ENCODE measurements at places on chromosomes 16 and 17.

- DNase-seq, result no peak
Measured at GRCh38 chr17:17107891-17108431, 65.7 kb downstream of the MPRIP start.

DNA sequence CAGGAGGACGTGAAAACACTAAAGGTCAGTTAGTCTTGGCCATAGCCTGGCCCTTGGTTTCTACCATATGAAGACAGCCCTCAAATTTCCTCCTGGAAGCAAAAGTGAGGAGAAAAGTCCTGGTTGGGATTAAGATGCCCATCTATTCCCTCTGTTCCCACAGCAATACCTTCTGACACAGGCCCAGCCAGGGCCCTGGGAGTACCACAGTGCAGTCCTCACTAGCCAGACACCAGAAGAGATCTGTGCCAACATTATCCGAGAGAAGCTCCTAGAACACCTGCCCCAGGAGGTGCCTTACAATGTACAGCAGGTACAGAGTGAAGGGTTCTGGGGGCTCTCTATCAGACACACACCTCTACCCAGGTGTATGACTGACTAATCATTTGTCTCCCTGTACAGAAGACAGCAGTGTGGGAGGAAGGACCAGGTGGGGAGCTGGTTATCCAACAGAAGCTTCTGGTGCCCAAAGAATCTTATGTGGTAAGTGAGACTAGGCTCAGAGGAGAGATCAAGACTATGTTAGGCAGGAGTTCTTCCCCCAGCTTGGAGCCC lies 4.1 kb downstream of the ERAL1 start:
- DNase-seq, result no peak

DNA sequence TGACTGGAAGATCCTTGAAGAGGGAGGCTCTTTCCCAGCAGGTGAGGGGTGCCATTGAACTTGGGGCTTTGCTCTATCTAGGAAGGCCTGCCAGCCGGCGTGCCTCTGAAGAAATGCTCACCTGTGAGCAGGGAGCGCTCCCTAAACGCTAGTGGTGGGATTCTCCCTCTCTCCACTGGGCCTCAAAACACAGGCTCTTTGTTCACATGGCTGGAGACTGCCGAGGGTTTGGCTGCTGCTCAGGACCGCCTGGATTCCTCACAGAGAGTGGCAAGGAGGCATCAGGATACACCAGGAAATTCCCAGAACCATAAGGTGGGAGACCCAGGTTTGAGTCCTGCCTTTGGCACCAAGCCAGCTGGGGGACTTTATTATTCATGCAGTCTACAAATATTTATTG lies 17.6 kb upstream of the TMEM11 start:
- no peak for DNase-seq

- DNase-seq, result no peak
Measured at GRCh38 chr17:5364156-5364555, 55.3 kb downstream of the NUP88 start.

DNA sequence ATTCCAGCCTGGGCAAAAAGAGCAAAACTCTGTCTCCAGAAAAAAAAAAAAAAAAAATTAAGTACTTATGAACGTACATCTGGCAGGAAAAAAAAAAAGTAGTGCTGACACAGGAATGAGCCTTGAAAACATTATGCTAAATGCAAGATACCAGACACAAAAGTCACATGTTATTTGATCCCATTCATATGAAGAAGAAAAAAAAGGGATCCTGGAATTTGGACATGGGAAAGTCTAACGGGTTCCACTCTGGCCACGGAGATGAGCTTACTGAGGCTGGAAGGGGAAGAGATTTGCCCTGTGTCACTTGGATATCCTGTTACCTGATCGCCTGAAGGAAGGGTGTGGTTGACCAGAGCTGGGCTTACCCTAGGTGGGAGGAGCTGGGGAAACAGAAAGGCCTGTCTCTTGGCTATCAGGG lies 251.9 kb downstream of the PARN start:
- no peak for DNase-seq
